ENCODE measurements at places on chromosomes 3 and 15. TPM values are rescaled to one million over a fixed set of nuclear protein-coding genes. Genes with fewer than 3 reads are reported as not detected.

DNA sequence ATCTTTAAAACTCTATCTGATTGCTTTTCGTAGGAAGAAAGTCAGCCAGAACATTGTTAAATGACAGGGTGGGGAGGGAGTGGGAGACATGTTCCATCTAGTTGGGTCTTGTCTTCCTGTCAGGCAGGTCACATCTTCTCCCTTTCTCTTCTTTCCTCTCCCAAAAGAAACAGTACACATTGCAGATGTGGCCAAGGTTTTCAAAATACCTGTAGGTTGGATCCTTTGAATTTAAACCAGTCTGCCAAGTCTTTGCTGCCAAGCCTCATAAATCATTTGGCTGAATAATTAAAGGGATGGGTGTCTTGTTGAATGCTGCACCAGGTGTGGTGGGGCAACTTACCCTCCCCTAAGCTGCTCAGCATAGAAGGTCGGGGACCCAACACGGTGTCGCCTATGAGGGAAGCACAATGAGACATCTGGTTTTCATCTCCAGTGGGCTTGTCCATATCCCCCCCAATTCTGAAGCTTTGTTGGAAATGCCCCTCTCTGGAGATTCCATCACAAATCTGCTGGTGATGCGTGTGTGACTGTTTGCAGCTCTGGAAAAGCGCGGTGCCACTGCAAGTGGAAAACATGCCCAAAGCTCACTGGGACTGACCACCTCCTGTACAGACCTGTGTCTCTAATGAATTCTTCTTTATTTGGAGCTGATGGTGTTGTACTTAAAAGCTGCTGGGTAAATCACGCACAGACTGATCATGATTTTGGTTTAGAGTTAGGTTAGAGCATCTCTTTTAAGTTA is 112.6 kb downstream of the FILIP1L start:
- peak; percentile 64 for DNase-seq

DNA sequence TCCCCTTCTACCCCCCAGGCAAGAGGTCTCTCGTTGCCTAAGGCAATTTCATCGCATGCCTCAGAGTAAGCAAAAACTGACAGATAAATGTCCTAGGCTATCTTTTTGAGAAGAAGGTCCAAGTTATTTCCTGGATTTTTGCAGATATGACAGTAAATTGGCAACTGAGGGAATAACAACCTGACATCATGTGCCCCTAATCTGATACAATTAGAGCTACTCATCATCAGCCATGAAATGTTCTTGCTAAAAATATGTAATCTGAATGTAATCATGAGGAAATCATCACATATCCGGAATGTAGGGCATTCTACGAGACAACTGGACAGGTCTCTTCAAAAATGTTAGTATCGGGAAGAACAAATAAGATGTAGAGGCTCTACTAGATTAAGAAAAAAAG is 44.1 kb downstream of the TNIK start:
- no peak for DNase-seq

The GPR149 gene
- total RNA-seq, result not detected

- DNase-seq, result no peak
Measured at GRCh38 chr15:80861731-80862170, 82.6 kb downstream of the CEMIP start.

DNA sequence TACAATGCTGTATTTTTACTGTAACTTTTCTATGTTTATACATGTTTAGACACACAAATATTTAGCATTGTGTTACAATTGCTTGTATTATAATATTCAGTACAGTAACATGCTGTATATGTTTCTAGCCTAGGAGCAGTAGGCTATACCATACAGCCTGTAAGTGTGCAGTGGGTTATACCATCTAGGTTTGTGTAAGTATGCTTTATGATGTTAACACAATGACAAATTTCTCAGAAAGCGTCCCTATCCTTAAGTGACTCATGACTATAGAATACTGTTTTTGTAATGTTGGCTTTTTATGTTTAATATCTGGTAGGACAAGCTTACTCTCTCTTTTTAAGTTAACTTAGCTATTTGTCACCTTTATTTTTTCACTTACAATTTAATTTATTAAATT is 127.5 kb upstream of the THRB start:
- DNase-seq, result no peak

The ANKRD34C gene
- total RNA-seq, result not detected

The PATL2 gene
- total RNA-seq, result 2.0 TPM

DNA sequence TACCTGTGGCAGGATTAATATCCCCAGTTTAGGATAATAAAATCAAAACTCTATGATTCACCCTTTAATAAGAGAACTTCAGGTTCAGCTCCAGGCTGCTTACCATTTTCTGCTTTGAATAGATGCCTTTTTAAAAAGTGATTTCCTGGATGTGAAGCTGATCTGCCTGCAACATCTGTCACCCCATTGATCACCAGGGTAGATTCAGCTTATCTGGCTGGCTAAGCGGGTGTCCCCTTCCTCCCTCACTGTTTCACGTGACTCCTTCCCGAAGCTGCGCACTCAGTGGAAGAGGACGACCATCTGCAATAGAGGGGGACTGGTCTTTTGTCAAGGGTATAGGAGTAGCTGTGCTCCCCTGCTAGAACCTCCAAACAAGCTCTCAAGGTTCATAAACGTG is 128.1 kb downstream of the IL1RAP start:
- DNase-seq, result no peak

The UPK1B gene
- total RNA-seq, result not detected

DNA sequence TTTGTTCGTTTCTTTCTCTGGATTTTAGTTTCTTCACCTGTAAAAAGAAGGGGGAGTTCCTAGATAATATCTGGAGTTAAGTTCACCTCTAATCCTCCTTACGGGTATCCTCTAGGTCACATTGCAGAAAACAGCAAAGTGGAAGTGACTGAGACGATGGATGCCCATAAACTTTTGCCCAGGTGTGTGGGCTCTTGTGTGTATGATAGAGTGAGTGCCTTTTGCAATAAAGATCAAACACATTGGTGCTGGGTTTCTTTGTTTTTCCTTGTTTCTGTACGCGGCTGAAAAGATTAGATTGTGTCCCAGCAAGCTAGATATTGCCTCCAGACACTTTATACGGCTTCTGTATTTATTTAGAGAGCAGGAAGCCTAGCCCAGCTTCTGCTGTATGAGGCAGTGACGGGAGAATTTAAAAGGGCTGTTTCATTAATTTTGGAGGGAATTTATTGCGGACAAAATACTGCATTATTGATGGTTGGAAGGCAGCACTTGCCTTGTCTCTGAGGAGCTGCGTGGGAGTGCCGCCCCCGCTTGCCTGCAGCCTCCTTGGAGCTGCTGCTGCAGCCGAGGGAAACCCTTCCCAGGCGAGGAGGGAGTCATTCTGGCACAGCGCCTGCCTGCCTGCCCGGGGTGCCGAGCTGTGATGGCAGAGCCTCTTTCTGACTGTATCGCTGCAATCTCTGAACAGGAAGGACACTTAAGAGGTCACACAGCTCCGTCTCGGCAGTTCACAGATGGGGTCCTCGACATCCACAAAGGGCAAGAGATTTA is 38.5 kb downstream of the PYDC2 start:
- no peak for DNase-seq

DNA sequence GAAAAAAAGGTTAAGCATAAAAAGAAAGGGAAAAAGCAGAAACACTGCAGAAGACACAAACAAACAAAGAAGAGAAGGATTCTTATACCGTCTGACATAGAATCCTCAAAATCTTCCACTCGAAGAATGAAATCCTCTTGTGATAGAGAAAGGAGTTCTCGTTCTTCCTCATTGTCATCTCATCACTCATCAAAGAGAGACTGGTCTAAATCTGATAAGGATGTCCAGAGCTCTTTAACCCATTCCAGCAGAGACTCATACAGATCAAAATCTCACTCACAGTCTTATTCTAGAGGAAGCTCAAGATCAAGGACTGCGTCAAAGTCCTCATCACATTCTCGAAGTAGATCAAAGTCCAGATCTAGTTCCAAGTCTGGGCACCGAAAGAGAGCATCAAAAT is 16.5 kb upstream of the ZBTB47 start:
- no peak for DNase-seq

GRCh38 chr3:196275126-196275525 is 12.4 kb downstream of the PCYT1A start:
- no peak for DNase-seq

GRCh38 chr3:127226457-127226856 is 33.5 kb downstream of the PRR23E start:
- peak; percentile 43 for DNase-seq

DNA sequence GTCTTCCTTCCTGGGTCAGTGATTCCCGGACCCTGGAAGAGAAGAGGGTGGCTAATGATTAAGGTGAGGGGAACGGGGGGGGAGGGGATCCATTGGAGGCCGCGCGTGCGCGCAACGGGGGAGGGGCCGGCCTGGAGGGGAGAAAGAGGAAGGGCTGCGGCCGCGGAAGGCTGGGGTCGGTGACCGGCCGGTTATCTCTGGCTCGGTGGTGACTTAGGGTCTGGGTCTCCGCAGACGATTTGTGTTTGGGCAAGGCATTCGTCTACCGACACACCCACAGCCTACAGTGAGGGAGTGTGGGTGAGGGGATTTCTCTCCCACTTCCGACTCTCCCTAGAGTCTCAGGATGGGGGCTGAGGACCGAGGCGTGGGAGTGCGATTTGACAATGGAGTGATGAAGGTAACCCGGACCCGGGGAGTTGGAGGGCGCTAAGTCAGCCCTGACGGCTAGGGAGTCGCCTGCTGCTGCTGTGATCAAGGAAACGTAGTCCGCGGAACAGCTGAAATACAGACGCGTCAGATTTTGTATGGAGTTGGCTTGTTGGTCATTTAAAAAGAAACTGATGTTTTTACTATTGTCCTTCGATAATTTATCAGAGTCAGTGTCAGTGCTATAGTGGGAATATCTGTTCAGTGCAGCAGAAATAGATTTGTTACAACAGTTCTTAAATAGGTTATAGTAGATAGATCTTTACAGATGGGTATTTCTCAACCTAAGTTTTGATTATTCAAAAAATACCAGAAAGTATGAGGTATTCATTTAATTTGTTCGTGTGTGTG is 733 bp downstream of the RNF111 start:
- DNase-seq, result no peak

DNA sequence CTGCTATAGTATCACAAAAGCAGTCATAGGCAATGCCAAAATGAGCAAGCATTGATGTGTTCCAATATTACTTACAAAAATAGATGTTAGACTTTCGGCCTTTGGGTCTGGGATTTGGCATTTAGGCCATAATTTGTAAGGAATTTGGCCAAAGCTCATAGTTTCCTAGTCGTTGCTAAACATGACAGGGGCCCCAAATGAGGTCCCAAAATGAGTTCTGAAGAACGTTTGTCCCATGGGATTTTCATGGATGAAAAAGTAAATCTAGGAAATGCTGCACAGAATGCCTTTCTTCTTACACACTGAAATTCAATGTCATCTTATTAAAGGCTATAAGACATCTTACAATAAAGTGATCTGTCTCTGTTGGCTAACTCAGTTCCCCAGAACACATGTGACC is 456.0 kb downstream of the CNTN4 start:
- no peak for DNase-seq

DNA sequence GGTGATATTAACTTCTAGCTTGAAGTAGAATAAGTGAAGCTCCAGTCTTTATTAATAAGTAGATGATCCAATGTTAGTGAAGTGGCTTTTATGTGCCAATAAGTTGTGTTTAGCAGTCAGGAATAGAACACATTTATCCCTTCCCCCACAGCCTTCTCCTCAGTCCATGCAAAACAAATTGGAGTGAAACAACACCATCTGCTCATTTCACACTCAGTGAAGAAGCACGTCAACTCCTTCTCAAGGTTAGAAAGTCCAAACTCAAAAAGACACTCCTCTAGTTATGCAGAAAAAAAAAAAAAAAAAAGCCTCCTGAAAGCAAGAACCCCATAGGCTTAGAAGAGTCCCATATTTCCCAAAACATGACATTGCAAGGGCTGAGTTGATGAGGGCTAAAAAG is 18.0 kb upstream of the NEO1 start:
- no peak for DNase-seq

The PLA2G4D gene
- total RNA-seq, result 1.4 TPM

The RASA2 gene
- 18.4 TPM for total RNA-seq

The SCN11A gene
- not detected for total RNA-seq

GRCh38 chr15:70714015-70714414 is 49.3 kb downstream of the UACA start:
- peak; percentile 79 for DNase-seq

DNA sequence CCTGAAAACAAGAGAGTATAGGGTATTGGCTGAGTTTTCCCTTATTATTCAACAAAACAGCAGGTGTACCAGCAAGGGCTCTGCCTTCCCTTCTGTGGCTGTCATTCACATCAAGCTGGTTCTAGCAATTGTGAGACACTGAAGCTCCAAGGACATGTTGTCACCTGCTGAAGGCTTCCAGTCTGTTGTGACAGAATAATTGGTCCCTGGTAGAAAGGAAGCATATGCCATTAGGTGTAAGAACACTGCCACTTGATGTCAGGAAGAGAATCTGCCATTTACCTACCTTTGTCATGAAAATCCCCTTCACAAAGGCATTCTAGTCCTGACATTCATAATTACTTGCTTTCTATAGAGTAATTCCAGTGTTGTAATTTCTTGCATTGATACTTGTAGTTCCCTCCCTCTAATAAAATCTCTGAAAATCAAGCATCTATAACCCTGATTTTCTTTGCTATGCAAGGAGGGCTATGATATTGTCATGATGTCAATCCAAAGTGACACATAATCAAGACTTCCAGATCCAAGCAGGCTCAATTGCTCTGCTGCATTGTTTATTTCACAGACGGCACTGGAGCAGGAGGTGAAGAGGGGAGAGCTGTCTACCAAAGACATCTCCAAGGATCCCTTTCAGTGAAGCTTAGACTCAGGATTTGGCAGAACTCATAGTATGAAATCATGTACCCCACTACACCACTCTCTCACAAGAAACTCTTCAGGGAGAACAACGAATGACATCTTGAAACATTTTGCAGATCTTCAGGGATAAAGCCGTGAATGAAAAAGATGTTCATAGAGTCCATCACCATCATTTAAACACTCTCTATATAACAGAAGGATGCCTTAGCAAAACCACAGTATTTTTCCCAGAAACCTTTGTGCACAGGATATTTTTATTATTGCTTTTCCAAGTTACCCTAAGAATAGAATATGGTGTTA is 425.3 kb downstream of the RBMS3 start:
- no peak for DNase-seq

The ARPP19 gene
- 108 TPM for total RNA-seq

- DNase-seq, result peak; percentile 34
Measured at GRCh38 chr3:8371085-8371551, 130.5 kb upstream of the LMCD1 start.

The LRTM1 gene
- total RNA-seq, result not detected

- no peak for DNase-seq
Measured at GRCh38 chr3:128814519-128815317, 64.7 kb upstream of the ACAD9 start.

DNA sequence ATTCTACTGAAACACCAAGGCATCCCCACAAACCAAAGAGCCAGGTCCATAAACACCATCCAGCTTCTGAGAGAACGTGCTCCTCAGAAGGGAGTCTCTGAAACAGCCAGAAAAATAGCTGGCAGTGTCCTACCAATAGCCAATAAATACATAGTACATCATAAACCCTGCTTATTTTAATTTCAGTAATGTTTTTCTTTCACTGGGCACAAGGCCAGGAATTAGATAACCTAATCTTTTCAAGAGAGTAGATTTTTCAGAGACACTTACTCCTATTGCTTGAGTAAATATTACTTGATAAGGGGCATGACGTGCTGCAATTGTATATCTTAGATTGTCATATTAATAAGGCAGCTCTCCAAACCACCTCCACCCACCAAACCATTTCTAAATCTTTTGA is 22.7 kb downstream of the GADL1 start:
- no peak for DNase-seq

The CPN2 gene
- not detected for total RNA-seq

Data from PC-9 (cell line).